ENCODE measurements at places on chromosomes 16 and 17.

- DNase-seq: no peak
Measured at GRCh38 chr16:69078073-69078472, 27.4 kb upstream of the HAS3 start.

DNA sequence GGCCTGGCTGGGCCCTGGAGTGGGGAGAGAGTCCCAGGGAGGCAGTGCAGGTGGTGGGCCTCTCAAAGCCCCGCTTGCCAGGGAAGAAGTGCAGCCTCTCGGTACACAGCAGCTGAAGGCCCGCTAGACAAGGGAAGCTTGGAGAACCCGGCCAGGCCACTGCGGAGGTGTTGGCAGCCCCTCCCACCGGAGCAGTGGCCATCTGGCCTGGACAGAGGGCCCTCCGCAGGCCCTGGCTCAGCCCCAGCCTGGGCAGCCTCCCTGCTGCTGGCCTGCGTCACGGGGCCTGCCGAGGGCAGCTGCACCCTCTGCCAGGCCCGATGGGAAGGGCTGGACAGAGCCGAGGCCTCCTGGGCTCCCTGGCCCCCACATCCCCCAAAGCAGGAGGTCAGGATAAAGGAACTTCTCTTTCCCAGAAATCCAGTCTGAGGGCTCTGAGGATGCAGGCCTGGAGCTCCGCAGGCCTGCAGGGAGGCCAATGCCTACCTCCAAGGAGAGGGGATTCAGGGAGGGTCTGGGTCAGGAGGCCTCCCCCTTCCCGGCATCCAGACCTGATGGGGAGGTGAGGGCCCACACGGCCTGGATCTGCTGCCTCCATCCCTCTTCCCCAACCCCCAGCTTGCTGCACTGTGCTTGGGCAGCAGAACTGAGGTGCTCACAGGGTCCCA lies 4.3 kb downstream of the SPPL2C start:
- no peak for DNase-seq

GRCh38 chr17:43745541-43745940 lies 13.1 kb downstream of the SOST start:
- no peak for DNase-seq

DNA sequence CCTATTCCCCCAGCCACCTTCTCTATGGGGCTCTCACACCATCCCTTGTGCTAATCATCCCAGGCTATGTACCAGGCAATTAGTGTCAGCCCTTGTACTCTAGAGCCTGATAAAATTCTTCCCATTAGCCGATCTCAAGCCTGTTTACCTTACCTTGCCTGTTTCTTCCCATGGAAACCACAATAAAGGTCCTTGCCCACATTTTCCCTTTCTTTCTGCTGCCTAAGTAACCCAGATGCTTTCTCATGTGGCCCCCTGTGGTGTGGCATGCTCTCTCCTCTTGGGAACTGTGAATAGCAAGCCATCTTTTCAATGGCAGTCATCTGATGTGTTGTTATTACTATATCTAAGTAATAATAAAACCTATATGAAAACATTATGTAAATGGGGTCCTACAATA lies 265.8 kb upstream of the ELAC2 start:
- DNase-seq: no peak

- no peak for DNase-seq
Measured at GRCh38 chr16:10754941-10755340, 11.3 kb downstream of the NUBP1 start.

- DNase-seq: no peak
Measured at GRCh38 chr17:68766640-68767039, 165.5 kb upstream of the FAM20A start.
